ENCODE measurements at places on chromosomes 13 and 19. TPM values are rescaled to one million over a fixed set of nuclear protein-coding genes. Genes with fewer than 3 reads are reported as not detected.

GRCh38 chr19:35328851-35329285 is at the start of gene CD22:
Gene CD22 (plus strand): TSS chr19:35329187. CDS start chr19:35332041, 2,854 bp downstream.
- peak; percentile 94 for DNase-seq

DNA sequence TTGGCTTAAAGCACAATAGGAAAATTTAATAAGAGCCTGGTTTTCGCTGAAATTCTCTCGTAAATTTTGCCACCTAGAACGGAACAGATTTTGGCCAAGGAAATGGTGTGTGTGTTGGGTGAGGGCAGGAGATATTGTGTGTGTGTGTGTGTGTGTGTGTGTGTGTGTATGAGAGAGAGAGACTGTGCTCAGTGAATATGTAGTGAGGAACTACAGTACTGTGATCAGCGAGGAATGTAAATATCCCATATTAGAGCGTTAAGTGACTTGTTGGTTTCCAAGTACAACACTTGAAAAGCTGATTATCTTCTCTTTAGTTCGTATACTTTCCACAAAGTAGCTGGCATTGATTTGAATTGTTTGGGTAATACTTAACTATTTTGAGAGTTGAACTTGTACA is 738.9 kb downstream of the PCDH9 start:
- DNase-seq = no peak

GRCh38 chr19:50676625-50677197 is 27.5 kb downstream of the C19orf81 start:
- DNase-seq = no peak

- no peak for DNase-seq
Observed at GRCh38 chr19:42816894-42817293, 51.4 kb upstream of the PSG8 start.

- DNase-seq = peak; percentile 75
Observed at GRCh38 chr19:13689085-13689484, 75.2 kb upstream of the MRI1 start.

DNA sequence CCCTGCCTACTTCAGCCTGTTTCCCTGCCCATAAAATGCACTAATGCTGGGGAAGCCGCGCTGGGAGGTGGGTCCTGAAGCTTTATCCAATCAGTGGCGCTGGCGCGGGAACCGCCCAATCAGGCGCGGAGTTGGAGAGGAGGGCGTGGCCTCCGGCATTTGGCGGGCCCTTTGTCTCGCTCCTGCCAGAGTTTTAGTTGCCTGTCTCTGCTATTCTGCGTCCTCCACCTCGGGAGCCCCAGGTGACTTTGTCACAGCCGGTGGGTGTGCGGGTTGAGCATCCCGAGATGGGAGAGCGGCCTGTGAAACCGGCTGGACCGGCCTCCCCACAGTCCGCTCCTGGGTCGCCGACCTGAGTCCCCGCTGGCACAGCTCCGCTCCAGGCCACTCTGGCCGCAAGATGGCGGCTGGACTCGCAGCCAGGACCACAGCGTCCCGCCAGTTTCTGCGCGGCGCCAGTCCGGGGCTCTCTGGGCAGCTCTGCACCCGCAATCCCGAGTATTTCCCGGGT is 30.7 kb upstream of the ZNF429 start:
- peak; percentile 55 for DNase-seq

DNA sequence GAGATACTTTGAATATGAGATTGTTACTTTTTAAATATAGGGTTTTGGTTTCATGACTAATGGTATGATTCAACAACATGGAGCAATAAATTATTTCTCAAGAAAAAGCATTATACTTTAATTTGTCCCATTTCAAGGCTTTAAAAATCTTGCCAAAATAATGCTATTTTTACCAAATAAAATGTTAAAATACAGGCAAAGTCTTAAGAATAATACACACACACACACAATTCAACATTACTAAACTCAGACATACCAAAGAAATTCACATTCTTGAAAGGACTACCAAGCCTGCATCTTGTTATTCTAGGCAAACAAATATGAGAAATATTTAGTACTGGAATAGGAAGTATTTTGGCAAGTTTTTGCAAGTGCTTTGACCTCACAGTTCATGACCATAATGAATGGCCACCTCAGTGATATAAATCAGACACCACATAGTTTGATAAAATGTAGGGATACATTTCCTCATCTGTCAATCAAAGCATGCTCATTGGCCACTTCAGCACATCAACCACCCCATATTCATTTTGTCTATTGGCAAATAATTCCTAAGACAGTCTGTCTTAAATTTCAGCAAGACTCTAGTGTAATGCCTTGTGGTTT is 107.2 kb downstream of the NALCN start:
- DNase-seq = no peak

DNA sequence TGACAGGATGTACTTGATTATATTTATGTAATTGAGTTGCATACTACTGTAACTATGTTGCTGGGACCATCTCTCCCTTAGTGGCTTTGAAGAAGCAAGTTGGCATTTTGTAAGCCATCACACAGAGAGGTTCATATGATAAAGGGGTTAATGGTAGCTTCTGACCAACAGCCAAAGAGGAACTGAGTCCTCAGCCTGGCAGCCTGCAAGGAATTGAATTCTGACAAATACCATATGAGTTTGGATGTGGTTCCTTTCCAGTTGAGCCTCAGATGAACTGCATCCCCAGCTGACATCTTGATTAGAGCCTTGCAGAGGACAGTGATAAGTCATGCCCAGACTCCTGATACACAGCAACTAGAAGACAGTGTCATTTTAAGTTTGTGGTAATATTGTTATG is 8.6 kb upstream of the MYCBP2 start:
- DNase-seq = no peak

OR7A5 gene
- total RNA-seq = 0.15 TPM

GNG7 gene
- 1.3 TPM for total RNA-seq

TMEM255B gene
- total RNA-seq = 1.4 TPM

ZNF559 gene
- total RNA-seq = 8.4 TPM

IGFL1 gene
- not detected for total RNA-seq

KLHL1 gene
- total RNA-seq = not detected
